ENCODE measurements at places on chromosomes 2 and 18.

DNA sequence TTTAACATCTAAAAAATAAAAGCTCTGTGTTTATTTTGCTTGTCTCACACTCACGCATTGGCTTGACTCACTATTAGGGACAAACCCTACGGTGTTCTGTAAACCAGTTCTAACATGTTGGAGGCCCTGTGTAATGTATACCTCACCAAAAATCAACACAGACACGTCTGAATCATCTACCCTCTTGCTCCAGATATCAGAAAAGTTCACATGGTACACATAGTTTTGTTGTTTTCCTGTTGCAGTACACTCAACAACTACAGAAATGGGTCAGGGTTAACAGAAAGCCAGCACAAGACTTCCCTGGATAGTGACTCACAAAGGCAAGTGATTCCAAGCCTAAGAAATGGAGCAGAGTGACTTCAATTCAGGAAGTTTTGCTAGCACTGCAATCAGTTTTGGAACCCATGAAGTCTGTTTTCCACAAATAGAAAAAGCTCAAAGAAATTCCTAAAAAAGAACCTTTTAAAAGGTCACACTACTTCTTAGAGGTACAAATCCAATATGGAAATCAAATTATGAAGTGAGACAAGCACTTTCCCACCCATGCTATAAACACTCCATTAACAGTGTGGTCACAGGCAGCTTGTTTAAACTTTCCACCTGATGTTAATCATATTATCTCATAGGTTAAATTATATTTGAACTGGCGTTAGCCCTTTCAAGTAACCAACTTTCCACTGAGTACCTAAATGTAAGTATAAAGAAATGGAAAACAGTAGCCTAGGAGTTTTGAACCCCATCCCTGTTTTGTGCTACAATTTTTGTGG is 87.4 kb downstream of the GAREM1 start:
- peak overlapping the region; percentile 65 for H3K27ac ChIP-seq
- H3K27me3 ChIP-seq: no peaks in the 10 kb centered on the region
- no peak for DNase-seq
- H3K36me3 ChIP-seq: no peaks in the 10 kb centered on the region
- peaks cover 84% of the 10 kb centered on the region for H3K4me1 ChIP-seq

- H3K4me1 ChIP-seq: no peaks in the 10 kb centered on the region
- no peaks in the 10 kb centered on the region for H3K27me3 ChIP-seq
- no peak overlapping the region for H3K27ac ChIP-seq
- H3K4me3 ChIP-seq: no peak overlapping the region
These were observed 169.3 kb upstream of the FBXO11 start for GRCh38 chr2:48075631-48076030.

DNA sequence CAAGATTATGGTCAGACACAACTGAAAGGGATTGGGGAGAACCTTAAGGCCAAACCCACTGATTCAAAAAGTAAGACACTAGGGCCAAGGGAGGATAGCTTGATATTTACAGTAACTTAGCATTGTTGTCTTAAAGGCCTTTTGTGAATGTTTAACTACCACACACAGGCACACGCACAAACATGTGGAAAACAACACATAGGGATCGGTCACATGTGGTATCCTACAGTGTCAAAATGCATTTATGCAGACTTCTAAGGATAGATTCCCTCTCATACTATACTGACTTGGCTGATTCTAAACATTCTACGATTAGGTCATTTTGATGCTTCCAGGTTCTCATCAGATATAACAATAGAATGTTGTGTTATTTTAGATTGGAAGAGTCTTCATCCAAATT is 638.9 kb upstream of the LRRTM1 start:
- H3K4me1 ChIP-seq: no peaks in the 10 kb centered on the region
- H3K27ac ChIP-seq: no peak overlapping the region
- no peaks in the 10 kb centered on the region for H3K27me3 ChIP-seq

- no peak overlapping the region for H3K27ac ChIP-seq
- H3K4me3 ChIP-seq: no peak overlapping the region
- no peaks in the 10 kb centered on the region for H3K36me3 ChIP-seq
- H3K27me3 ChIP-seq: no peaks in the 10 kb centered on the region
These were observed 176.6 kb downstream of the GFPT1 start for GRCh38 chr2:69210385-69210784.

DNA sequence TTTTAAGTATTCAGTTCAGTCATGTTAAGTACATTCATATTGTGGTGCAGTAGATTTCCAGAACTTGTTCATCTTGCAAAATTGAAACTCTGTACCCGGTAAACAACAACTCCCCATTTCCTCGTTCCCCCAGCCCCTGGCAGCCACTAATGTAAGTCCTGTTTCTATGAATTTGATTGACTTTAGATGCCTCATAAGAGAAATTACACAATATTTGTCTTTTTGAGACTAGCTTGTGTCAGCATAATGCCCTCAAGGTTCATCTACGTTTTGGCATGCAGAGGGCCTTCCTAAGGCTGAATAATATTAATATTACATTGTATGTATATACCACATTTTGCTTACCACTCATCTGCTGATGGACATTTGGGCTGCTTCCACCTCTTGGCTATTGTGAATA is 30.9 kb downstream of the METTL21A start:
- no peaks in the 10 kb centered on the region for H3K4me1 ChIP-seq
- no peaks in the 10 kb centered on the region for H3K27me3 ChIP-seq
- H3K4me3 ChIP-seq: no peak overlapping the region
- DNase-seq: no peak
- H3K27ac ChIP-seq: no peak overlapping the region
- peaks cover 91% of the 10 kb centered on the region for H3K36me3 ChIP-seq

GRCh38 chr18:12246849-12247808 is 7.0 kb upstream of the CIDEA start:
- no peak overlapping the region for H3K4me3 ChIP-seq
- no peaks in the 10 kb centered on the region for H3K27me3 ChIP-seq
- no peaks in the 10 kb centered on the region for H3K36me3 ChIP-seq
- no peak overlapping the region for H3K27ac ChIP-seq
- no peaks in the 10 kb centered on the region for H3K4me1 ChIP-seq
- DNase-seq: no peak

GRCh38 chr2:178241844-178242551 is 47.7 kb downstream of the OSBPL6 start:
- H3K27me3 ChIP-seq: no peaks in the 10 kb centered on the region
- H3K36me3 ChIP-seq: no peaks in the 10 kb centered on the region
- no peak for DNase-seq
- H3K27ac ChIP-seq: no peak overlapping the region

DNA sequence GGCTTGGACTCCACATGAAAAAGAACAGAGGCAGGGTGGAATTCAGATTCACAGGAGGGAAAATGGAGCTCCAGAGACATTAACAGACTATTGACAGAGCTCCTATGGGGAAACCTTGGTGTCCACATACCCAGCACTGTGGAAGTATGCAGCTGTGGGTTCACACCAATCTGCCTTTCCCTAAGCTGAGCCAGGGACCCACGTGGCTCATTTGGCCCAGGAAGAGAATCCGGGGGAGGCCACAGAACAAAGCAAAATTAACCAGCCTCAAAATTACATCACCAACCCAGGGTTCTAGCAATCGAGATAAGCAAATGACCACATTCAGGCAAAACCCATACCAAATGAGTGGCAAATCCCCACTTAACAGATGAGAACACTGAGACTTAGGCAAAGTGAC is 105.8 kb upstream of the TWIST2 start:
- H3K27ac ChIP-seq: no peak overlapping the region
- no peak for DNase-seq
- H3K4me1 ChIP-seq: no peaks in the 10 kb centered on the region
- H3K36me3 ChIP-seq: no peaks in the 10 kb centered on the region
- no peak overlapping the region for H3K4me3 ChIP-seq

DNA sequence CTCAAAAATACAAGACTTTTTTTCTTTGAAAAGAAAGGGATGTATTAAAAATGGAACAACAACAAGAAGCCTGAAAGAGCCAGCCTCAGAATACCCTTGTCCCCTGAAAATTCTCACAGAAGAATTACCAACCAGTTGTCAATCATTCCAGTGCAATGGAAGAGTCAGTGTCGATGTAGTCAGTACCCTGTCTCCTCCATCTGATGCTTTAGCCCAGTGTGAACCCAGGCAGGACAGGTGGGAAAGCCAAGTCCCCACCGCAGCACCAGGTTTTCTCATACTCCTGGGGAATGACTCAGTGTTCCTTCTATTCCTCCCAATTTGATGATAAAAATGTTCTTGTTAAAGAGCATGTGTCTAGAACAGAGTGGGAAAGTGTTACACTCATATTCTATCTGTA is 332.0 kb upstream of the CHAC2 start:
- no peak for DNase-seq
- no peak overlapping the region for H3K4me3 ChIP-seq
- no peaks in the 10 kb centered on the region for H3K4me1 ChIP-seq
- H3K36me3 ChIP-seq: no peaks in the 10 kb centered on the region

- no peaks in the 10 kb centered on the region for H3K4me1 ChIP-seq
- no peak overlapping the region for H3K27ac ChIP-seq
- no peak for DNase-seq
- H3K36me3 ChIP-seq: no peaks in the 10 kb centered on the region
- no peaks in the 10 kb centered on the region for H3K27me3 ChIP-seq
- H3K4me3 ChIP-seq: no peak overlapping the region
These were observed 210.3 kb downstream of the UBE2E3 start for GRCh38 chr2:181190711-181191110.

DNA sequence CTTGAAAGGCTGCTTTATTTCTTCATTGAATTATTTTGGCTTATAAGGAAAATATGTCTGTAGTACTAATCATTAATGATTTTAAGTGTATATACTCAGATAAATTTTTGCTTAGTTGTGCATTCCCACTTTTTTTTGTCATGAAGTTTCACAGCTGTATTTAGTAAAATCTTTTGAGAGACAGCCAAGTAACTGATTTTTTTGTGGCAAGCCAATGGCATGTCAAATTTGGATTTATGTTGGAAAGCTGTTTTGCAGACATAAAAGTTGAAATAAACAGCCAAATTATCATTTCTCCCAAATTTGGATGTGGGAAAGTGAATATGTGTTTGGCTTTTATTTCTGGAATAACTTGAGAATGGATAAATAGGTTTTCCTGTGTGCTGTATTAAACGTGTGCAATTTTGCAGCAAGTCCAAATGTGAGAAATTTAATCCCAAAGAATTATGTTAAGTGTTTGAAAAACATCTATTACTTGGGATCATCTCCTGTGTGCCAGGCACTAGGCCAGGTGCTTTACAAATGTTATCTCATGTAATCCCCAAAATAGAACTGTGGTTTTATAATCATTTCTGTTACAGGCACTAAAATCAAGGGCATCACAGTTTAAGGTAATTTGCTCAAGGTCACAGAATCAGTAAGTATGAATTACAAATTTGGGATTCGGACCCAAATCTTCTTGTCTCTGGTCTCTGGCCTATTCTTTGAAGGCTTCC is 160.4 kb downstream of the PTPRM start:
- H3K4me3 ChIP-seq: no peak overlapping the region
- no peak for DNase-seq
- H3K27ac ChIP-seq: no peak overlapping the region
- H3K4me1 ChIP-seq: no peaks in the 10 kb centered on the region
- no peaks in the 10 kb centered on the region for H3K27me3 ChIP-seq
